ENCODE measurements at places on chromosomes 1 and 21.
A peak's percentile ranks its signal among the peaks of the same experiment; 100 is the strongest.

GRCh38 chr1:118861216-118861615 lies 126.9 kb downstream of the TBX15 start:
- DNase-seq, result no peak

DNA sequence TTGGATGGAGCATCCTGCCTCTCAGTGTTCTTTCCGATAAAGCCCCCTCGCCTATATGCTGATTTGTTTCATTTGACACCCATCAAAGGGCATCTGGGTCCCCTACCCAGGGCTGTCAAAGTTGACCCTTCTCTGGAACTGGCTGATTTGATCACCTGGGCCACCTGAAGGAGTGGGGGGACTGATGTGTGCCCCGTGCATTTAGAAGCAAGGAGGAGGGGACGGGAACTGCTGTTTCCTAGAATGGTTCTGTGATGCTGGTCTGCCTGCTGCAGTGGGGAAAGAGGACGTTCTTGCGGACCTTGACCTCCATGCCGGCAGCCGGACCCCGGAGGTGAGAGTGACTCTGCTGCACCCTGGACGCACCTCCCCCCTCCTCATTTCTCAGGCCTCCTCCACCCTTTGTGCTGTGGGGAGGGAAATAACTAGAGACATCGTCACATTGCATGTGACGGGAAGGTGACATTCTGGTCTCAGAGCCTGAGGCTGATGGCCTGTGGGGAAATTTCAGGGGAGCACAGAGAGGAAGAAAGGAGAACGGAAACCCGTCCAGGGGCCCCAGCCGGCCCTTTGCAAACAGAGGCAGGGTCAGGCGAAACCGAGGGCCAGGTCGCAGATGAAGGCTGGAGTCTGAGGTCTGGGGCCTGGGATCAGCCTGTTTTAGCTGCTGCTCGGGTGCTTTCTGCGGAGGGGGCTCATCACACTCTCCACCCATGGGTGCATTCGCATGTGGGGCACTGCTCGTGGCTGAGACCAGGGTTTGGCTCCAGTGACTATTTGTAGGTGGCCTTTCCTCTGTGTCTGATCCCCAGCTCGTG lies 25.7 kb downstream of the CRYAA start:
- no peak for DNase-seq

- peak; percentile 70 for DNase-seq
Measured at GRCh38 chr1:234722904-234723720, 113.1 kb upstream of the IRF2BP2 start.

- DNase-seq, result no peak
Measured at GRCh38 chr1:238653693-238654321, 732.6 kb upstream of the CHRM3 start.

GRCh38 chr1:36034692-36035091 lies 49.2 kb upstream of the TEKT2 start:
- no peak for DNase-seq

- peak; percentile 73 for DNase-seq
Measured at GRCh38 chr1:181189691-181190363, 101.3 kb downstream of the IER5 start.

- no peak for DNase-seq
Measured at GRCh38 chr1:41238311-41238988, 3.7 kb downstream of the SCMH1 start.

GRCh38 chr1:95991787-95992520 lies 729.6 kb upstream of the PTBP2 start:
- no peak for DNase-seq

- no peak for DNase-seq
Measured at GRCh38 chr1:54490361-54491248, 57.4 kb upstream of the ACOT11 start.

DNA sequence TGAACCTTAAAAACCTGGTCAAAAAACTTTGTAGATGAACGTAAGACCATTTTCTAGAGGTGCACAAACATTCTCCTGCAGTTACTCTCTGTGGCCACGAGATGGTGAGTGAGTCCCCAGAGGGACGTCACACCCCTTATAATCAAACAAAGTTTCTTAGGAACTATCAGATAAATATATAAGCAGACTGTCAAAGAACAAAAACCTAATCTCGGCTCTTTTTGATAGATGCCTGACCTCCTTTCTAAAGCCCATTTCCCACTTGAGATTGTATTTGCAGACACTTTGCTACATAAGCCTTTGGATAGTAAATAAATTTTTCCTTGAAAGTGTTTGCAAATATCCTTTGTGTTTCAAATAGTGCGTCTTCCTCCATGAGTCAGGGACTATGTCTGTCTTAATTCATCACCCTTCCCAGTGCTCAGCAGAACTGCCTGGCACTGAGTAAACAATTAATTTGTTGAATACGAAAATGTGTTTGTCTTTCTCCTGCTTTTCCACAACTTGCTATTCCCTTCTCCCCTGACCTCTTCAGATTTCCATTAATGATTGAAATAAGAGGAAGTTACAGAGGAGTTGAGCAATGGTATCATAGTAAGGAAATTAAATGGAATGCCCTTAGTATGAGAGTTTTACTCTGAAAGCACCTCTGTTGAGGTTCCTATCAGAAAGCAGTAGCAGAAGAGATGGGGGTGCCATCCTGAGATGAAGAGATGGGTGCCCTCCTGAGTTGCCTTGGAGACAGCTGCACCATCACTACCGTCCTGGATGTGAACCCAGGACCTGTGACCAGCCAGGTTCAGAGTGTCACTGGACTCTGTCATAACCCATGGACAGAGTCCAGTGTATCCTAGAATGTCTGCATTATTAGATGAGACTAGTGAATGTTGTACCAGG lies 57.8 kb upstream of the RAVER2 start:
- peak; percentile 25 for DNase-seq

DNA sequence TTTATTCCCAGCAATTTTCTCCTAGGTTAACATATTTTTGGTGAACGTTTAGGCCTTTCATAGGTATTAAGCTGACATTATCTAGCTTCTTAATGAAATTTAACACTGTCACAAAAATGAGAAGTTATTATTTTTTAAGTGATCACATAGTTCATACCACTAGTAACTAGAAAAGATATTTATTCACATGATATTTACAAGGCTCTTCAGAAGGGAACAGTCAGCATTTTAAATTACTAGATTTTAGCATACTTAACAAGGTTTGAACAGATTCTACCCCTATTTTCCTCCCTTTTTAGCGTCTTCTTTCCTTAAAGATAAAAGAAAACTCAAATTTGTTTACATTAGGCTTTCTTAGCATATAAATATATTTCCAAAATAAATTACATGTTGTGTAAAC lies 65.5 kb upstream of the B3GALT2 start:
- no peak for DNase-seq

GRCh38 chr1:53328541-53329499 lies 950 bp upstream of the LRP8 start:
- peak; percentile 17 for DNase-seq

DNA sequence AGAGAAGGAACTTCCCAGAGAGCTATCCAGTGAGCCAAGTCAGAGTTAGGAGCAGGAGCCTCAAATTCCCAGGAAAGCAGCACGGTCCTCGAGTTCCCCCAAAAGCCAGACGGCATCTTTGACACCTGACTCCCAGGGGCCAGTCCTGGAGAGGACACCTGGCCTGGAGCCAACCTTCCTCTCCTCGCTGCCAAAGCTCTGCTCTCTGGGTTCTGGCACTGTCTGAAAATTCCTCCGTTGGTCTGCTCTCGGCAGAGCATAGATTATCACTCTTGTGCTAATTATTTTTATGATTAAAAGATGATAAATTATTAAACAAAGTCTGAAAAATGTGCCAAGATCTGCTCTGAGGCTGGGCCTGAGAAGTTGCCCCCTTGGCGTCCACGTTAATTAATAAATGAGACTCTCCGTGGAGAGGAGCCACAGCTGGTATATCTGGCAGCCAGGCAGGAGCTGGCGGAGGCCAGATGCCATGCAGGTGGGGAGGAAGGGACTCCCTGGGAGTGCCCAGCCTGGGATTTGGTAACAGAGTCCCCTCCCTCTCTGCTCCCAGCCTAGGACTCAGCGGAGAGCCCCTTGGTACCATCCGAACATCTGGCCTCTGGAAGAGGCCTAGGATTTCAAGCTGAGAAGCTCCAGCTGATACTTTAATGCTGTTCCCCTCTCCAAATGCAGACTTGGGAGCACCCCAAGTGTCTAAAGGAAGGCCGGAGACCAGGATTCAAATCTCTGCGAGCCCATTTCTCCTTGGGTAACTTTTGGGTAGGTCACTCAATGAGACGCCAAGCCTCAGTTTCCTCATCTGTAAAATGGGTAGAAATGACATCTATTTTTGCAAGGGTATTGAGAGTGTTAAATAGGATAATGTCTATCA lies 163.7 kb upstream of the POU3F1 start:
- DNase-seq, result no peak

DNA sequence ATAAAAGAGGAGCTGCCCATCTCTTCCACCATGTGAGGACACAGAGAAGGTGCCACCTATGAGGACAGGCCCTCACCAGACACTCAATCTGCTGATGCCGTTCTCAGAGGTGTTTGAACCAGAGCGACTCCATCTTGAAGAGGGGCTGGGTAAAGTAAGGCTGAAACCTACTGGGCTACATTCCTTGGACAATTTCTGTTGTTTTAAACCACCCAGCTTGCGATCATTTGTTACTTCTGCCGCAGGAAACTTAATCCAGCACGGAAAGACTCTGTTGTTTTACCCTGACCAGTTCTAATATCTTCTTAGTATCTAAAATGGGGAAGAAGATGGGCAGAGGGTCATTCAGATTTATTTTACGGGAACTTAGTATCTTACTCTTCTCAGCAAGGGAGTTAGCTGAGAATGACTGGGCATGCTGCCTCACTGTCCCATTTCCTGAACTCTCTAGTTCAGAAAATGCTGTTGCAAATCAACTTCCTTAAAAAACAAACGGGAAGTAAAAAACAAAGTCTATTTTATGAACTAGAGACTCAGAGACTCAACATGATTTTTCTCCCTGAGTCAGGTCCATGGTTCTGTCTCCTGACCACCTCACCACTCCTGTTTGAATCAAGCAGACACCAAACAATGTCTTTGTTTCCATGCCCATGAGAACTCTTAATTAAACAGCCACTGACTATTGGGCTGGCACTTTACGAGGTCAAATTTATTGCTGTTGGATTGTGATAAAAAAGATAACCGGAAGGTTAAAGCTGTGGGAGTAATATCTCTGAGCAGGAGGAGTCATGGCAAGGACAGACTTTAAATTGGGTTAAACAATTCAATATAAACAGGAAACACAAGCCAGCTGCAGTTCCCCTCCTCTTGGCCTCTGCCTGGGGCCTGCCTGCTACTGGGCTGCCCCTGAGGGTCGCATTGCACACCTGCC lies 23.8 kb upstream of the IFNAR1 start:
- no peak for DNase-seq

GRCh38 chr1:100358210-100358609 lies 5.9 kb downstream of the CDC14A start:
- DNase-seq, result peak; percentile 24

DNA sequence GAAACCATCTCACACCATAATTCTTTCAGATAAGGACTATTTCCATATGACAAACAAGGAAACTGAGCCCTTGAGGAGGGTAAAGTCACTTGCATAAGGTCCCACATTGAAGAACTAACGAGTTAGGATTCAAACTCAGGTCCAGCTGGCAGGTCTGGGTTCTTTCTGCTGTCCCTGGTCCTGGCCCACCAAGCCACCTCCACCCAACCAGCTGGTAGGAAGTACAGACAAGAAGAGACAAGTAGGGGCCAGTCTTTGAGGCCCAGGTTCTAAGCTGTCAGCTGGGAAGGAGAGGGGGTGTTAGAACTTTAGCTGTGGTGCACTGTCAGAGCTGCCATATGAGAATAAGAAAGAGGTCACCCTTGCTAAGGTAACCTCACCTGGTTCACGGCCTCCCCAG lies 188.6 kb downstream of the TRABD2B start:
- no peak for DNase-seq

DNA sequence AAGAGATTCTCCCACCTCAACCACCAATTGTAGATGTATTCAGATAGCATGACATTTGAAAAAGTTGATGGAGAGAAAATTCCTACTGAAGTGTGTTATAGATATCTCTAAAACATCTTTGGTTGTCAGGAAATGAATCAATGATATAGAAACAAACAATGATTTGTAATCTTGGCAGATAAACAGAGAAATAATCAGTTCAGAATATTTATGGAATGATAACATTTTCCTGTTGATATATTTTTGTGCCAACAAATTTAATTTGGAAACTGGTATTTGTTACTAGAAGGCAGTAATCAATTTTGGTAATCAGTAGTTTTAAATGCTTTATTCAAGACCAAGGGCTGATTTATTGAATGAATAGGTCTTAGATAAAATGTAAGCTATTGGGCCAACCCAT lies 695.6 kb downstream of the USP25 start:
- DNase-seq, result no peak

DNA sequence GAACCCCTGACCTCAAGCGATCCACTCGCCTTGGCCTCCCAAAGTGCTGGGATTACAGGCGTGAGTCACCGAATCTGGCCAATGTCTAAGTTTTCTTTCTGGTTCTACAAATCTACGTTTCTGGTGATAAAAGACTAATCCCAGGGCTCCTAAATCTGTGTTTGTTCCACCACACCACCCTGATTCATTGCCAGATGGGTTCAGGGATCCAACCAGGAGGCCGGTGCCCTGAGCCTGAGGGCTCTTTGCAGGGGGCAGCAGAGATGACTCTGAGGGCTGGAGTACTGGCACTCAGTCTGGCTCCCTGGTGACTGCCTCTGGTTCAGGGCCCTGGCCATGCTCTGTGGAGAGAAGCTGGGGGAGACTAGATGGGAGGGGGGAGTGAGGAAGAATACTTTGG lies 10.5 kb upstream of the OPRD1 start:
- DNase-seq, result no peak

DNA sequence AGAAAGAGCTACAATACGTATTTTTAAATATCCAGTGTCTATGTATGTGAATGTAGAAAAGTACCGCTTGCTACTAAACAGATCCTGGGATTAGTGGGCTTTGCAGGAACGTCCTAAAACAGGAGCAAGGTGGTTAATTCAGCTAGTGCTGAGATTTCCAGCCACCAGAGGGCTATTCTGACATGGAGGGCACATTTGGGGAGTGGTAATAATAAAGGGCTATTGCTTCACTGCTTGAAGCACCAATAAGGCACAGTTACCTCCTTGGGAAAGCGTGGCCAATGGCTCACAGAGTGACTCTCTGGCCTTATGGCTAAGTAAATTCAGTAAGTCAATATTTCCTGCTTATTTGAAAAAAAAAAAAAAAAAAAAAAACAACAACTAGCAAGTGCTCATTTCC lies 152.4 kb downstream of the GABPA start:
- no peak for DNase-seq
